ENCODE measurements at places on chromosomes 4 and X. TPM values are rescaled to one million over a fixed set of nuclear protein-coding genes. Genes with fewer than 3 reads are reported as not detected.

DNA sequence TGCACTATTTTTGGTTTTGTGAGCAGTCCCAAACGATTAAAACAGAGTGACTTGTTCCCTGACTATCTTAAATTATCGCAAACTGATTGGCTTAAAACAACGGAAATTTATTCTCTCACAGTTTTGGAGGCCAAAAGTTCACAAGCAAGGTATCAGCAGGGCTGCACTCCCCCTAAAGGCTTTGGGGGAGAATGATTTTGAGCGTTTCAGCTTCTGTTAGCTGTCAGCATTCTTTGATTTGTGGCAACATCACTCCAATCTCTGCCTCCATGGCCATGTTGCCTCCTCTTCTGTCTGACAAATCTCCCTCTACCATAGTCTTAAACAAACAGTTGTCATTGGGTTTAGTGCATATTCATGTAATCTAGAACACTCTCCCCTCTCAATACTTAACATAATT, 459.6 kb upstream of the ATOH1 start:
- DNase-seq: no peak

DNA sequence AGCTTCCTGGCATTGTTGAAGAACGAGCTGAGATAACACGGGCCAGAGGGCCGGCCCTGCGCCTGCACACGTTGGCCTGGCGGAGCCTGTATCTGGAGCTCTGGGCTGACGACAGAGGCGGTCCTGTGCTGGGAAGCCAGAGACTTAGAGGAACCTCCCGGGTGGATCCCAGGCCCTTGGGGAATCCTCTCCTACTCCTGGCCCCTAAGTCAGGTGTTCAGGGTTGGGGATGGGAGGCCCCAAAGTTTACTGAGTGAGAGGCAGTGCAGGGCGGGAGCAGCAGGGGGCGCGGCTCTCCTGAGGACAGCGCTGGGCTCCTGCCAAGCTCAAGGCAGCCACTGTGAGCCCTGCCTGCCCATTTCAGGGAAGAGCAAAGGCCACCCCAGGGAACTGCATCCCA, 2.5 kb upstream of the HTRA3 start:
- DNase-seq: no peak

- DNase-seq: no peak
Observed at GRCh38 chr4:56296526-56296925, 90.8 kb downstream of the AASDH start.

GRCh38 chrX:47221756-47222155, 3.3 kb downstream of the CDK16 start:
- DNase-seq: no peak

GRCh38 chr4:124590480-124590879, 122.1 kb downstream of the ANKRD50 start:
- no peak for DNase-seq

DNA sequence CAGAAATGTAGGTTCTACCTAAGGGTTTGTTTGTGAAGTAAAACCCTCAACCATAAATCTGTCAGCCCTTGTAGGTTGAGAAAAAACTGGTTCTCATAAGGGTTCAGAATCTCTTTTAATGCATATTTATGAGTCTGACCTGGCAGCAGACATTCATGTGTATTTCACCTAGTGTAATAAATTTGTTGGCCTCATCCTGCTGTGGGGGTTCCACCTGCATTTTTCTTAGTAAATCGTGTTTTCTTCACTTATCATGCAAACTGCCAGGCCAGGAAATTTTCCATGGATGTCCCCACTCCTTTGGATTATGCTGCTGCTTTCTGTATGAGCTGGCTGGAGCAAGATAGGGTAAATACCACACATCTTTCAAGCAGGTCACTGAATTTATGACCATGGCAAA, 42.4 kb downstream of the KLHL13 start:
- no peak for DNase-seq

- DNase-seq: no peak
Observed at GRCh38 chr4:112854420-112854819, 195.0 kb upstream of the ANK2 start.

- DNase-seq: no peak
Observed at GRCh38 chr4:146981651-146982050, 36.0 kb upstream of the TTC29 start.

GRCh38 chrX:11427453-11428071, 134.3 kb downstream of the AMELX start:
- DNase-seq: no peak

GRCh38 chrX:103635436-103635835, 6.7 kb downstream of the TCEAL1 start:
- no peak for DNase-seq

DNA sequence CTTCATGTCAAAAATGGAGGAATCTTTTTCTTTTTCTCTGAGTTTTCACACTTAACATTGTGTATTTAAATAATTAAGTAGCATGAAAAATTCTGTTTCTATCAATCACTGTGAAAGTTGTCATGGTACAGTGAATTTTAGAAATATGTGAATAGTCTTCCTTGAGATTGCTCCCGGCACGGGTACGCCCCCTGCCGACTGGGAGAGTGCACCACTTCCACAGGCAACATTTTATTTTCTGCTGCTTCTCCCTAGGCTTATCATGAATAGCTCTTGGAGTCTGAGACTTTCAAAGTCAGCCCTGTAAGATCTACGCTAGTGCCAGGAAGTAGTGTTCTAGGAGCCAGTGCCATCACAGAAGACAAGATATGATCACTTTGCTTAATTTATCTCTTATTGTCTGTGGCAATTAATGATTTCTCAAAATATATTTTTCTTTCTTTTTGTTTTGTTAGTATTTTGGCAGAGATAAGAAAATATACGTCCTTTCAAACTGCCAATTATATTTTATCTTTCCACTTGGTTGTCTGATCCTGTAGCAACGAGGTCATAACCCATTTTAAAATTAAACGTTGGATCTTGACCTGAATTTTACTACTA, 763.8 kb upstream of the AADAT start:
- DNase-seq: no peak

- no peak for DNase-seq
Observed at GRCh38 chr4:105119356-105119755, 27.3 kb upstream of the TET2 start.

- DNase-seq: no peak
Observed at GRCh38 chrX:18676470-18676869, 4.6 kb upstream of the RS1 start.

DNA sequence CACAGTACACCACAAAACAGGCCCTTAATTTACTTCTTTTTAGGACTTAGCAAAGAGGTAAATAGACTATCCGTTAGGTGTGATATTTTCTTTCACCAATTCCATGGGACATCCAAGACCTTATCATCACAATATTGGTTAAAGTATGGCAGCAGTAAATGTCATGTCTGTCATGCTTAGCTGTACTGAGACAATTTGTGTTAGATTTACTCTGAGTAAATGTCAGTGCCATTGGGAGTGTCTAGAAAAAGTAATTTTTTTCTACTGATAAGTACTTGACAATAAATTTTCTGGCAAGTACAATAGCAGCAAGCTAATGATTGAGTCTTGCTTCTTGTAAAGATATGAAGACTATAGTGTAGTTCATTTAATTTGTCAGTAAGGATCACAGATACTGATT, 756.1 kb downstream of the FAM133A start:
- no peak for DNase-seq

GRCh38 chr4:55124322-55125076, 896 bp downstream of the KDR start:
- no peak for DNase-seq

DNA sequence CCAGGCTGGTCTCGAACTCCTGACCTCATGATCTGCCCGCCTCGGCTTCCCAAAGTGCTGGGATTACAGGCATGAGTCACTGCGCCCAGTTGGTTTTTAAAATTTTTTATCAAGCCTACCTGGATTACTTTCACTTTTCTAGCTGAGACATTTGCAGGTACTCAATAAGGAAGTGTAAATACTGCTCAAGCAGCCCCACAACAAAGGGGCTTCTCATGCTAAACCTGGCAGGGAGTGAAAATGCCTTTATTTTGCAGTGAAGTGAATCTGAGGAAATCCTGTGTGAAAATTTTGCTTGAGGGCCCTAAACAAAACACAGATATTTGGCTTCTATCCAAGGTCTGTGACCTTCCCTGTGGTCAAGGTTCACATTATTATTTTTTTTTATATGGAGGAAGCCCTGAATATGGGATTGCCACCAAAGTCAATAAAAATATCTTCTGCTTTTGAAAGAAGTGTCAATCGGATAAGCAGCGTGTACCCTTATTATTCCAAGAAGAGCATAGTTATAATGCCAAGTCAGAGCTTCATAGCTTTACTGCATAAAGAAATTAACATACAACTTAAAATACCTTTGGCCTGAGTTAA, 481.0 kb downstream of the SH2D1A start:
- no peak for DNase-seq

GABRG1 gene
- 0.01 TPM for polyA plus RNA-seq

SOX3 gene
- polyA plus RNA-seq: not detected

SLC25A6 gene
- 587 TPM for polyA plus RNA-seq

CSN1S1 gene
- 0.19 TPM for polyA plus RNA-seq

SMIM10 gene
- 26.6 TPM for polyA plus RNA-seq

TET2 gene
- 4.4 TPM for polyA plus RNA-seq

FAM241A gene
- 3.9 TPM for polyA plus RNA-seq
